Retina (tissue), 1 donor: ENCODE measurements at places on chromosomes 7 and 10.
A peak's percentile ranks its signal among the peaks of the same experiment; 100 is the strongest.

GRCh38 chr7:2811476-2812113 is 32.5 kb downstream of the GNA12 start:
- DNase-seq: no peak

DNA sequence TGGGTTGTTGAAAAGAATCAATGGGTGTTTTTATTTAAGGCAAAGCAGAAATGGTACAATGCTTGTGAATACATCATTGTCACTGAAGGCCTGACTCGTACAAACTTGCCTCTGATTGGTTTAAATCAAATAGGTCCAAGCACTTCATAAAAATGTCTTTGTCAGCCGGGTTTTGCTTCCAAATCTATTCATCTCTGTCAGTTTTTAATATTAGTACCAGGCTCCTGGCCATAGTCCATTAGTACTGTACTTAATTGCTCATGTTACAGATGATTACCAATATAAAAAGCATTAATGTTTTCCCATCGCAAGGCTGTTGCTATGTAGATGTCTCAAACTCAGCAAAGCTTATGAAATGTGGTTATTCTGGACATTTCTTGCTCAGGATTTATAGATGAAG is 171.9 kb downstream of the ARID5B start:
- DNase-seq: no peak

DNA sequence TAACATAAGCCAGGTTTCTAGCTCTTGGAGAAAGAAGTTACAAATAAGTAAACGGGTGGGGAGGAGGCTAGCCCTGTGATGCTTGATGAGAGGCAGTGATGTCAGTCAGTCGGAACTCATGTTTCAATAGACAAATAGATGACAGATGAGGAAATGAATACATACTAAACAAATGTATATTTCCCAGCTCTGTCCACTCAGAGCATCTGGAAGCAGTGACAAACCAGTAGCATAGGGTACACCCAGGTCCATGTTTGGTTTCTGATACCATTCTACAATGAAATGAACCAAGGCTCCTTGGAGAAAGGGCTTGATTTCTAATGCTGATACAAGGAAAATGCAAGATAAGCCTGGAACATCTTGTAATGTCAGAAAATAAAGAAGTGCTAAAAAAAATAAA is 30.6 kb downstream of the PODXL start:
- DNase-seq: no peak

- DNase-seq: no peak
These were observed 3.5 kb downstream of the STK31 start for GRCh38 chr7:23713285-23714149.

GRCh38 chr10:70804421-70804808 is 11.3 kb upstream of the SGPL1 start:
- DNase-seq: no peak

GRCh38 chr7:116497708-116498107 is 1.8 kb upstream of the CAV2 start:
- no peak for DNase-seq

DNA sequence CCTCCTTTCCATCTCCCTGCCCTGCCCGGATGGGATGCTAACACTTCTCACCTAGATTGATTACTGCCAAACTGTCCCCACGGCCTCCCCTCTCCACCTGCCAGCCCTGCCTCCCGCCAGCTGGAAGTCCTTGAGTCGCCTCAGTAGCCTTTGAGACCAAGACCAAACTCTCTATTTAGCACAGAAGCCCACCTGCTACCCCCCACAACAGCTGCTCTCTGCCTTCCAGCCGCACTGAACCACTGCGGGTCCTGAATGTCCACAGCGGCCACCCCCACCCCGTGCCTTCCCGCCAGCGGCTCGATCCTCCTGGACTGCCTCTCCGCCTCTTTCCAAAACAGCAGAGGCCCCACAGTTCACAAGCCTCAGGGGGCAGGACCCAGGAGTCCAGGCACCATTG is 39.0 kb downstream of the FKBP6 start:
- no peak for DNase-seq

GRCh38 chr7:8190119-8190895 is 71.7 kb downstream of the ICA1 start:
- peak; percentile 38 for DNase-seq

DNA sequence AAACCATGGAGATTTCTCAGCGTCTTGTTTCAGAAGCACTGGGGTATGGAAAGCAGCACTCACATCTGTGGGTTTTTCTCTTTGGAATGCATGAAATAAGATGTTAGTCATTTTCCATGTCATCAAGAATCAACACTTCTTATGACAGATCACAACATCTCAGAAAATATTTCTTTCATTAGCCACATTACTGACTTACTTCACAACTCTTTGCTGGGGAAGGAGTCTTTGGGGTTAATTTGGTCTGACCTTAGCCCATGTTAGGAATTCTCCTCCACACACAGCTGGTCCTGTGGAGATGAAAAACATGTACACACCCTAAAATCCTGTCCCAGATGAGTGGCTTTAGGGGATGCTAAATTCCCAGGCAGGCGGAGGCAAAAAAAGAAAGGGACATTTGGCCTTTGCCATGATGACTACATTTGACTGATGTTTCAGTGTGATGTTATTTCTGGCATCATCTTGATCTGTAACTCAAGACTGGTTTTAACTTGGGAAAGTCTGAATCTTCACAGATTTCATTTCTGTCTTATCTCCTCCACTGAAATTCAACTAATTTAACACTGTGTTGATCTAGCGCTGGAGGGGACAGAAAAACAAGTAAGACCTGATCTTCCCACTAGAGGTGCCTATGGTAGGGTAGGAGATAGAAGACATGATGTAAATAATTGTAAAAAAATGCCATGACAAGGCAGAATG is 363.2 kb downstream of the PRPF18 start:
- no peak for DNase-seq

DNA sequence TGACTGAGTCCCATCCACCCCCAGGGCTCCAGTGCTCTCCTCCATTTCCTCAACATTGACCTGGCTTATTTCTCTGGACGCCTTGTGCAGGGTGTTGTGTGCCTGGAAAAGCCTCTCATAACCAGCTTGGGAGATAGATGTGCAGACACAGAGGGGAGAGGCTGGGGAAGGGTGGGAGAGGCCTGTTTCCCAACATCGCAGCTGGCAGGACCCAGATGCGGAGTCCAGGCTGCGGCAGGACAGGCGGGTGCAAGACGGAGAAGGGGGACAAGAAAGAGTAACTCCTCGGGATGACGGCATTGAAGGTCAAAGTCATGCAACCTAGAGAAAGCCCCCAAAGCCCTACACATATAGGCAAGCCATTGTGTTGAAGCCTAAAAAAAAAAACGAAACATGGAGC is 54.1 kb upstream of the ANTXRL start:
- no peak for DNase-seq

- no peak for DNase-seq
These were observed 146.6 kb upstream of the FRMD4A start for GRCh38 chr10:14477408-14477710.

GRCh38 chr7:133365917-133366316 is 113.0 kb downstream of the EXOC4 start:
- DNase-seq: no peak
